Activated CD8-positive, alpha-beta T cell treated with anti-CD3 and anti-CD28 coated beads for 36 hours (primary cell): ENCODE measurements at places on chromosomes 11 and 22.

DNA sequence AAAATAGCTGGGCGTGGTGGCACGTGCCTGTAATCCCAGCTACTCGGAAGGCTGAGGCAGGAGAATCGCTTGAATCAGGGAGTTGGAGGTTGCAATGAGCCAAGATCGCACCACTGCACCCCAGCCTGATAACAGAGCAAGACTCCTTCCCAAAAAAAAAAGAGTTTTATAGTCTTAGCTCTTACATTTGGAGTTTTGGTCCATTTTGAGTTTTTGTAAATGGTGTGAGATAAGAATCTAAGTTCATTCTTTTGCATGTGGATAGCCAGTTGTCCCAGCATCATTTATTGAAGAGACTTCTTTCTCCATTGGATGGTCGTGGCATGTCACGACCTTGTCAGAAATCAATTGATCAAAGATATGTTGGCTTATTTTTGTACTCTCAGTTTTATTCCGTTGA lies 34.6 kb downstream of the RNF121 start:
- no peak for DNase-seq

DNA sequence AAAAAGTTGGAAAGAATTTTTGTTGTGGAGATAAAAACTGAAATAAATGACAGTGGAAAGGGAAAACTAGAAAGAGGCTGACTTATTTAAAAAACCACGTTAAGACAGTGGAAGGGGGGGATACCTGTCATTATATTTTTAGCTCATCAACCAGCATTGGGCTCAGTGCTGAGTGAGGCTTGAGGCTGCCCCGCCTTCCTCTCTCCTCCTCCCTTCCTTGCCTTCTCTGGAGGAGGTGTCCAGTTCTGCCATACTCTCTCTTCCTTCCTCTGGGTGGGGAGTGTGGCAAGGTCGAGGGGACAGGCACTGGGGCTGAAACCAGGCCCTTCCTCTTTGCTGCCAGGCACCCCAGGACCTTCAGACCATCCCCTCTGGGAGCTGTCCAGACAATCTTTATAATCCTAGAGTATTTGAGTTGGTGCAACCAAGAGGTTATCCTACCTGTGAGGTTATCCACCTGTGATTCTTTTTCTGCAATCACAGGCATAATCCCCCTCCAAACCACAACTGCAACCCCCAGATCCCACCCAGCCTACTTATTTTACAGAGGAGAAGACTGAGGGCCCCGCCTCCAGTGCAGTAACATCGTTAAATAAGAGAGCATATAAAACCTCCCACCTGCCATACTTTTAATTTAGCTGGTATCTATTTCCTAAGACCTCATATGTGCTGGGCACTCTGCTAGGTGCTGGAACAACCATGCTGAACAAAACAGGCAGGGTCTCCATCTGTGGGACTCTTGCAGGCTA lies 578.5 kb downstream of the BUD13 start:
- no peak for DNase-seq

DNA sequence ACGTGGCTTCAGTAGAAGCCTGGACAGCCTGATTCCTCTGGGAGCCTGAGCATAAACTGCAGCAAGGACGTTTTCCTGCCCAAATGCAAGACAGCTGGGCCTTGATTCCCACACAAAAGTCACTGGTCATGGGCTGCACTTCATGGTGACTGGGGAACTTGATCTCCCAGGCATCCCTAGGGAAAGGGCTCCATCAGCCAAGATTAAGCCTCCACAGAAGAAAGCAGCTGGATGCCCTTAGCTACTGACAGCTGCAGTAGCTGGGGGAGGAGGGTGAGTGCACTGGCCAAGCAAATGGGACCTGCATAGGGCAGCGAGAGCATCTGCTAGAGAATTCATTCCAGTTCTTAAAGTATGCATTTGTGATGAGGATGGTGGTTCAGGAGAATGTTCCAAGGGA lies 267.4 kb upstream of the ISX start:
- DNase-seq = no peak

GRCh38 chr11:127074151-127074761 lies 73.7 kb upstream of the KIRREL3 start:
- DNase-seq = peak; percentile 4

DNA sequence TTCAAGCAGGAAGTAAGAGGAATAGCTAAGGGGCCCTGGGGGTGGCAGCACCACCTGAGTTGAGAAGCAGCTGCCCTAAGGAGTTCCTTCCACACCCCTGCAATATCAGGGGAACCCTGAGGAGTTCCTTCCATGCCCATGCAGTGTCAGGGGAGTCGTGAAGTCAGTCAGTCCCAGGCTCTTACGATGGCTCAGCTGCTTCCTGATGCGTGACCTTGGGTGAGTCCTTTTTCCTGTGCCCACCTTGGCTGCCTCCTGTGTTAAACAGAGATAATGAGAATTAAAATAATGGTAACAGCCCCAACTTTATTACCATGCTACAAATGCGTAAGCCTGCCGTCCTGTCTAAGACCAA lies 181.1 kb downstream of the MIAT start:
- no peak for DNase-seq

GRCh38 chr11:70853068-70853769 lies 399.2 kb downstream of the SHANK2 start:
- DNase-seq = no peak

DNA sequence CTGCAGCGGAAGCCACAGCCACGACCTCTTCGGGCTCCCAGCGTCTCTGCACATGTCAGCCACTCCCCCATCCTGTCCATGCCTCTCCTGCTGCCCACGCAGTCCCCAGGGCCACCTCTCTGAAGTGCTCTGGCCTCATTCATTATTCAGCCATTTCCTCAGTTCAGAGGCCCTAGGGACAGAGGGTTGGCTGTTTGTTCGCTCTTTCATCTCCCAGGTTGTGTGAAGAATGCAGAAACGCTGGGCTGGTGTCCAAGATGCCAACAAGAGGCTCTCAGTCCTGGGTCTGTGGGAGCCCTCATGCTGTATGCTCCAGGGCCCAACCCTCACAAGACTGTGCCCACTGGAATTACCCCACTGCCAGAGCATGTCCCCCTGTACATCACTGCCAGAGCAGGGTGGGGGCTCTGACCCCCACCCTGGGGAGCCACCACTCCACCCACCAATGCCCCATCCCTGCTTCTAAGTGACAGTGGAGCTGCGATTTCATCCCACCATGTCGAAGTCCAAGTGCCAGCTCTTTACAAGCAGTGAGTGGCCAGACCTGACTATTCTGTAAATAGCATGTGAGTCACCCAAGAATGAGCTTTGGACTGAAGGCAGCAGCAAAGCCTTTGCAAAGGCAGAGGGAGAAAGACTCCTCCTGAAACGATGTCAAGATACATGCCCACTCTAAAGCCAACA lies 209.6 kb downstream of the BUD13 start:
- no peak for DNase-seq

DNA sequence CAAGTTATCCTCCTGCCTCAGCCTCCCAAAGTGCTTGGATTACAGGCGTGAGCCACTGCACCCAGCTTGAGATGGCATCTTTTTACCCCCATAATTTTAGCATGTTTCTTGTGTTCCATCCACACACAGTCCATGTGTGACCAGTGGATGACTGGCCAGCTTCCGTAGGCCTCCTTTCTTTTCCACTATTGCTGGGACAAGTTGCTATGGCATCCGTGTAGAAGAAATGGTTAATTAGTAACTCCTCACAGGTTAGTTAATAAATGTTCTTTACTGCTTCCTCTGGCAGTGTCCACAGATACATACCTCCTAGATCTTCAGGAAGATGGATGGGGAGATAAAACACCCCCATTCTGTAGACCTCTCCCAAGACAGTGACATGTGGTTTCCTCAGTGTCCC lies 154.3 kb upstream of the RASSF10 start:
- DNase-seq = no peak

DNA sequence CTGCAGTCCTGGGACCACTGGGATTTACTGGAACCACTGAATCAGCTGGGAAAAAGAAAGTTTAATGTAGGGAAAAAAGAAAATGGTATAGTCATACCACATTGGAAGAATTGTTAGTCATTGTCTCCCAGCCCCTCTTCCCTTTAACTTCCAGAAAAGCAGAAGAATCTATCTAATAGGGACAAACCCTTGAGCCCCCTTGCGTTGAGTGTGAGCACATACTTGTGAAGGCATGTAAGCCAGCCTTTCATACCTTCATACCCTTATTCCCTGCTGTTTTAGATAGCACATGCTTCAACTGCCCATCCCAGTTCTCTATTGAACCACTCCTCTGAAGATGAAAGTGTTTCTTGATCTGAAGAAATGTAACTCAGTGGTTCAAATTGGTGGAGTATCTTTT lies 6.6 kb downstream of the TREH start:
- DNase-seq = no peak

GRCh38 chr11:65498042-65498726 lies 661 bp upstream of the MALAT1 start:
- peak; percentile 77 for DNase-seq

GRCh38 chr11:36469063-36469462 lies 41.0 kb downstream of the TRAF6 start:
- DNase-seq = peak; percentile 42

DNA sequence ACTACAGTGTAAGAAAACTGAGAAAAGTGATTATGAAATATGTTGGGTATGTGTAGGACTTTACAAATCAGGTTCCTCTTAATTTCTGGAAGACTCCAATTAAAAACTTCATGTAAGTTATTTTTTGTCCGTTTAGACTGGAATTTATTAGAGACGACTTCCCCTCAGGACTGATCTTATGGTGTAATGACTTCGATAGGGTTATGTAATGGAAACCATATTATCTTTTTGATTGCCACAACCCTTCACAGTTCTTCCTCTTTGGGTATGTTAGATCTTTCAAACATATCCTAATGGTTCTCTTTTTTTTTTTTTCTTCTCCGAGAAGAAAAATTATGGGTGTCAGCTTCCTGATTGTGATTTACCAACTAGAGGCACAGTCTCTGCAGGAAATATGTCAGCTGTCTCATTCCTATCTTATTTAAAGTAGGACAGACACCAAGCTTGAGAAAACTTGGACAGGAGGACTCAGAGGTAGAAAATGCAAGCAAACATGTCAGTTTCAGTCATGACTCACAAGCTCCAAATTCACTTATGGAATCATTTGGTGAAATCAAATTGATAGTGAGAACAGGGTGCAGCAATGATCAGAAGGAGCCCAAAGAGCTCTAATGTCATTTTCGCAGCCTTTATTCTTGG lies 11.1 kb upstream of the LDLRAD3 start:
- DNase-seq = no peak

DNA sequence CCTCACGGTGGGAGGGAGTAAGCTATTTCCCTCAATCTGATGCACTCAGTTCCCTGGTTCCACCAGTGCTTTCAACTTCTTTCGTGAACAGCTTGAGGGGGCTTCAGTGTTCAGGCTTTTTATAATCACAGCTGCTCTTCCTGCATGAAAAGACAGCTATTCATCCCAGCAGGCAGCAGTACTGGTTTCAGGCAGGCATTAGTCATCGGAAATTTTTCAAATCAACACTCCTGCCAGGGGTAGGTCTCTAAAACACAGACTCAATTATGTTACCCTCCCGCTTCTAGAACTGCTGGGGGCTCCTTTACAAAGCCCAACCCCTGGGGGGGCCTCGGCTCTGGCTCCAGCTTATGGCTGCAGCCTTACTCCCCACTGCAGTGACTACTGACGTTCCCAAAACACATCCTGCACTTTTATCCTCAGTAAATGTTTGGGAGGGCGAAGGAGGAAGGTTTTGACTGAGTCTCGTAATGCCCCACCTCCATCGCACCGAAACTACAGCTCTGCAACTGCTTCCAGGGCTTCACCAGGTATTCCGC lies 5.8 kb downstream of the POLDIP3 start:
- no peak for DNase-seq
